Myometrial cell (primary cell): ENCODE measurements at places on chromosomes 13 and 19. TPM values are rescaled to one million over a fixed set of nuclear protein-coding genes. Genes with fewer than 3 reads are reported as not detected.

Gene CBY2
- not detected in 2 replicates for total RNA-seq

Gene SPACA4
- not detected in 2 replicates for total RNA-seq

Gene EPS8L1
- 1.2 and 12.1 TPM in 2 replicates for total RNA-seq

Gene TTC9B
- not detected in 2 replicates for total RNA-seq

Gene KLK8
- not detected in 2 replicates for total RNA-seq

Gene MYH14
- total RNA-seq = not detected in 2 replicates

Gene PPFIA3
- 1.2 and 1.8 TPM in 2 replicates for total RNA-seq

Gene FBXO17
- total RNA-seq = 22.3 and 30.0 TPM in 2 replicates

Gene GPATCH1
- total RNA-seq = 3.5 and 5.1 TPM in 2 replicates

Gene LHB
- not detected in 2 replicates for total RNA-seq

Gene MCEMP1
- total RNA-seq = not detected in 2 replicates

Gene ZNF562
- 7.2 and 14.7 TPM in 2 replicates for total RNA-seq

Gene GYS1
- 38.1 and 43.8 TPM in 2 replicates for total RNA-seq

Gene TBCB
- total RNA-seq = 296 and 316 TPM in 2 replicates

Gene FGF21
- not detected in 2 replicates for total RNA-seq

Gene ZNF699
- 10.8 and 32.9 TPM in 2 replicates for total RNA-seq

Gene UQCRFS1
- total RNA-seq = 41.8 and 46.1 TPM in 2 replicates

Gene C19orf85
- total RNA-seq = 0.29 TPM in 1 of 2 replicates, not detected in the other

Gene KIRREL2
- total RNA-seq = 0.86 TPM in 1 of 2 replicates, not detected in the other

Gene SLC6A16
- not detected in 2 replicates for total RNA-seq

Gene MAG
- not detected in 2 replicates for total RNA-seq

Gene TRPM4
- total RNA-seq = 18.5 and 19.0 TPM in 2 replicates

Gene ATXN8OS
- total RNA-seq = not detected in 2 replicates

Gene CDX2
- total RNA-seq = not detected in 2 replicates

Gene ZNF665
- total RNA-seq = 1.7 and 8.2 TPM in 2 replicates

Gene ZNF730
- under 0.01 TPM in 2 replicates for total RNA-seq

Gene CEACAM21
- total RNA-seq = not detected in 2 replicates

Gene FAM83E
- not detected in 2 replicates for total RNA-seq

Gene SOX21
- total RNA-seq = not detected in 2 replicates

Gene FXYD1
- total RNA-seq = not detected in 2 replicates

Gene FBXO27
- total RNA-seq = 7.8 and 8.4 TPM in 2 replicates

Gene IGFL3
- total RNA-seq = 5.0 TPM in 1 of 2 replicates, not detected in the other

Gene OVOL3
- total RNA-seq = not detected in 2 replicates

Gene ZSCAN4
- total RNA-seq = not detected in 2 replicates

Gene CEACAM6
- total RNA-seq = not detected in 2 replicates

Gene FLT1
- total RNA-seq = 5.2 and 9.4 TPM in 2 replicates

Gene LGALS14
- not detected in 2 replicates for total RNA-seq

Gene PGPEP1
- 13.3 and 22.0 TPM in 2 replicates for total RNA-seq

Gene SIGLEC14
- not detected in 2 replicates for total RNA-seq

Gene CPB2
- total RNA-seq = not detected in 2 replicates
